ENCODE measurements at places on chromosomes 7 and 10. TPM values are rescaled to one million over a fixed set of nuclear protein-coding genes. Genes with fewer than 3 reads are reported as not detected.

- H3K36me3 ChIP-seq = no peaks in the 10 kb centered on the region
- H3K27ac ChIP-seq = peak overlapping the region; percentile 57
- H3K27me3 ChIP-seq = no peaks in the 10 kb centered on the region
- peaks cover 12% of the 10 kb centered on the region for H3K4me1 ChIP-seq
Observed at GRCh38 chr10:12081879-12082557, 13.3 kb downstream of the DHTKD1 start.

DNA sequence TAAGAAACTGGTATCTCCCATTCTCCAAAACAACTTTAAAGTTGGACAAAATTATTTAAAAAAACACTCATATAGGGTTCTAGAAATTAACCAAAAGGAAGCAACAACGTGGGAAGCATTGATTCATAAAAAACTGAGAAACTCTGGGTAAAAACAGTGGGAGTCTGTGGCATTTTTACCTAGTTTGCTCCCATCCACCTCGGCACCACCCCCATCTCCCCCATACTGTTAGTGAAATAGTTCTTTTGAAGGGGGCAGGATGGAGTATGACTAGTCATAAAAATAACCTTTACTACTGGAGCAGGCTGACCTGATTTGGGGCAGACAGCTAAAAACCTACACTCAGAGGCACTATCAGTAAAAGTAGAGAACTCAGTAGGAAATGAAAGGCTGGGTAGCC lies 123.2 kb downstream of the AVL9 start:
- no peaks in the 10 kb centered on the region for H3K36me3 ChIP-seq
- H3K4me1 ChIP-seq = peaks cover 3% of the 10 kb centered on the region
- H3K4me3 ChIP-seq = no peak overlapping the region
- H3K27ac ChIP-seq = no peak overlapping the region
- no peaks in the 10 kb centered on the region for H3K27me3 ChIP-seq
- DNase-seq = no peak

DNA sequence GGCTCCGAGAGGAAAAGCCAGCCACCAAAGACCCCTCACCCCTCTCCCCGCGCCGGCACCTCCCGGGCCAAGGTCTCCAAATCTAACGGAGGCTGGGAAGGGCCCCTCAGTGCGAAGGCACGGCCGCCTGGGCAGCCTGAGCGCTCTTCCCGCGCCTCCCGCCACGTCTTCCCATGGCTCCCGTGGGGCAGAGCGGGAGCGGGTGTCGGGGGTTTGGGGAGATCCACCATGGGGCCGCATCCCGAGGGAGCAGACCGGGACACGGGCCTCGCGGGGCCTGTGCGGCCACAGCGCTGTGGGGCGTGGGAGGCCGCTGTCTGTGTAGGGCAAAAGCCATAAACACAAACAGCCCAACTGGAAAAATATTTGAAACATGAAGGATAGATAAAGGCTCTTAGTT lies 22.4 kb downstream of the GPER1 start:
- H3K27ac ChIP-seq = no peak overlapping the region
- H3K4me1 ChIP-seq = no peaks in the 10 kb centered on the region
- no peaks in the 10 kb centered on the region for H3K36me3 ChIP-seq
- H3K27me3 ChIP-seq = no peaks in the 10 kb centered on the region

DNA sequence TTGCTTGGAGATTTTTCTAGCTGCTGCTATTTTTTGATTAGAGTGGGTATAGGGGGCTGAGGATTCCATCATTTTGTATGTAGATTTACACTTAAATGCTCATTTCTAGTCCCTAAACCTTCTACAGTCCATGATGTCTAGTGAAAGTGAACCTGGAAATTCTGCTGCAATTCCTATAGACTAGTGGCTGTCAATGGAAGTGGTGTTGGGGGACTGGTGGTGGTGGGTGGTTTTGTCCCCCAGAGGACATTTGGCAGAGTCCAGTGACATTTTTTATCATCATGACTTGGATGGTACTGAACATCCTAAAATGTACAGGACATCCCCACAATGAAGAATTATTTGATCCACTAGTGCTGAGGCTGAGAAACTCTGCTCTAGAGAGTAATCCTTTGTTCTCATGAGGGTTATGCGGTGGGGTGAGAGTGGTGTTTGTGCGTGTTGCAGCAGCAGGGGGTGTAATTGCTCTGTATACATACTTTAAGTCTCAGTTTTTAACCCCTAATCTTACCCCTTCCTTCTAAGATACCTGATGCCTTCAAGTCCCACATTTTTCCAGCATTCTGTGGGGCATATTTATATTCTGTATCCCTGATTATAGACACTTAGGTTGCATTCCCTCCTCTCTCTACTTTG lies 35.0 kb downstream of the KIF11 start:
- no peaks in the 10 kb centered on the region for H3K27me3 ChIP-seq
- H3K4me1 ChIP-seq = no peaks in the 10 kb centered on the region
- no peak overlapping the region for H3K4me3 ChIP-seq

GRCh38 chr10:96313344-96313743 lies 9.1 kb downstream of the DNTT start:
- H3K4me3 ChIP-seq = no peak overlapping the region
- peaks cover 39% of the 10 kb centered on the region for H3K27me3 ChIP-seq

DNA sequence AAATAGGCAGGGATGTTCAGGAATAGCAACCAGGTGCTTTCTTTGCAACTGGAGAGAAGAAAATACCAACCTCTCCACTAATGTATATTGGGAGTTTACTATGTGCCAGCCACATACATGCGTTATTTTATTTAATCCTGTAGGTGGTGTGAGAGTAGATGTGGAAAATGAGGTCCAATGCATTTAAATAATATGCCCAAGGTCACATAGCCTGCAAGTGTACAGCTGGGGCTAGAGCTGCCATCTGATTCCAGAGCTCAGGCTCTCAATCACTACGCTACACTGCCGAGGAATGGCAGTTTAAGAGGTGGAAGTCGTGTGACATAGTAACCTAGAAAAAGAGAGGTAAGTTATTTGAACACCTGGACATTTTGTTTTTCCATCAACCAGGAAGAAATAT lies 277.0 kb downstream of the EXOC4 start:
- no peaks in the 10 kb centered on the region for H3K4me1 ChIP-seq
- H3K36me3 ChIP-seq = no peaks in the 10 kb centered on the region
- H3K4me3 ChIP-seq = no peak overlapping the region
- DNase-seq = no peak
- no peaks in the 10 kb centered on the region for H3K27me3 ChIP-seq
- H3K27ac ChIP-seq = no peak overlapping the region

- no peaks in the 10 kb centered on the region for H3K36me3 ChIP-seq
- DNase-seq = peak; percentile 28
- no peak overlapping the region for H3K27ac ChIP-seq
- H3K4me1 ChIP-seq = no peaks in the 10 kb centered on the region
- H3K27me3 ChIP-seq = no peaks in the 10 kb centered on the region
Observed at GRCh38 chr10:88820748-88821401, 18.3 kb downstream of the LIPM start.

- no peaks in the 10 kb centered on the region for H3K36me3 ChIP-seq
- H3K4me3 ChIP-seq = no peak overlapping the region
- peaks cover 3% of the 10 kb centered on the region for H3K4me1 ChIP-seq
Observed at GRCh38 chr7:80145780-80146422, 11.3 kb downstream of the GNAI1 start.

- no peaks in the 10 kb centered on the region for H3K27me3 ChIP-seq
- H3K36me3 ChIP-seq = no peaks in the 10 kb centered on the region
- no peak overlapping the region for H3K27ac ChIP-seq
- no peak overlapping the region for H3K4me3 ChIP-seq
Observed at GRCh38 chr10:114470956-114471905, 66.9 kb upstream of the AFAP1L2 start.

- no peak for DNase-seq
- no peak overlapping the region for H3K27ac ChIP-seq
Observed at GRCh38 chr7:36509962-36510361, 120.3 kb downstream of the ANLN start.

DNA sequence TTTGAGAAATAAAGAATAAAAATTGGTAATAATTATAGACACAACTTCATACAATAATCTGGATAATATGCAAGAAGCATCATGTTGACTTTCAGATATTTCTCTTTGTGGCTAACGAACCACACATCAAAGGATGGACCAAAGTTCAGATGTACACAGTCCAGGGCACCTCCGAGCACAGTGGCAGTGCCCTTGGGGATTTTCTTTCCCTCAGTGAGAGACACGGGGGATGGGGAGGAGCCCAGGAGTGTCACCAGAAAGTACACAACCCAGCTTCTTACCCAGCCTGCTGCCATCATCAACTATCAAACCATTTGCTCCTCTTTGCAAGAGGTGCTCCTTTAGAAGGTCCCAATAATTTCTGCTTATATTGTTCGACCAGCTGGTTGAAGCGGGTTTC lies 33.2 kb downstream of the RBM28 start:
- no peaks in the 10 kb centered on the region for H3K4me1 ChIP-seq
- H3K4me3 ChIP-seq = no peak overlapping the region
- H3K36me3 ChIP-seq = peaks cover 76% of the 10 kb centered on the region
- no peak overlapping the region for H3K27ac ChIP-seq
- no peak for DNase-seq
- no peaks in the 10 kb centered on the region for H3K27me3 ChIP-seq

- H3K27ac ChIP-seq = no peak overlapping the region
- no peak for DNase-seq
- no peaks in the 10 kb centered on the region for H3K4me1 ChIP-seq
- H3K4me3 ChIP-seq = no peak overlapping the region
- no peaks in the 10 kb centered on the region for H3K36me3 ChIP-seq
Observed at GRCh38 chr7:134757938-134758337, 21.5 kb upstream of the CALD1 start.

GRCh38 chr7:27107391-27108381 lies 5.2 kb upstream of the HOXA2 start:
- no peak overlapping the region for H3K27ac ChIP-seq
- H3K36me3 ChIP-seq = no peaks in the 10 kb centered on the region
- H3K4me1 ChIP-seq = peaks cover 36% of the 10 kb centered on the region
- no peak overlapping the region for H3K4me3 ChIP-seq

DNA sequence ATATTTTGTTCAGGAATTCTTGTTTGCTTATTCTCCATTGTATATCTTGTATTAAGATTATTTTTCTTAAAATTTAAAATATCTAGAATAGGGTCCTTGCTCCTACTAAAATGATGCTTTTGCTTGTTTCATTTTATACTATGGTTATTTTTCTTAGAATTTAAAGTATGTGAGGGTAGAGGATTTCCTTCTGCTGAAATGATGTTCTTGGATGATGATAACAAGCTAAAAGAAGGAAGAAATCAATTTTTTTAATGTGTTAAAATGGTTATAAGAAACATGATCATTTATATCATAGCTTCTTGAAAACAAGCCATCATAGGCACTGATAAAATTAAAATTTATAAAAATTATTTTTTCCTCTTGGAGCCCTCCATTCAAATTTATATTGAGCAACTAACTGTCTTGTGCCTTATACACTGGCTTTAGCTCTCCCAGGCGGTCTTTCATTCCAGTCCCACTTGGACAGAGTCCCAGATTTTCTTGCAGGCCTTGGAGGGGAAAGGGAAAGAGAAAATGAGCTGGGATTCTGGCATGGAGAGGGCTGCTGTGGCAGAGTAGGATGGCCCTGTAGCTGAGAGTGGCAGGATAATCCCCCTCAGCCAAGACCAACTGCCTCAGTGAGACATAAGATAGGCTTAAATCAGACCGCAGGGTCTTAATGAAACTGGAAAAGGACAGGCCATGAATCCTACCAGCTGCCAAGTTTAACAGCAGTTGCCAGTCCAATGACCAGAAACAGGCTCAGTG lies 60.2 kb downstream of the DNAJB9 start:
- no peaks in the 10 kb centered on the region for H3K36me3 ChIP-seq
- H3K27ac ChIP-seq = no peak overlapping the region
- DNase-seq = no peak
- H3K4me1 ChIP-seq = no peaks in the 10 kb centered on the region
- 0 out of 2 replicates have a peak, but pooled peaks cover 8% of the 10 kb centered on the region for H3K27me3 ChIP-seq

DNA sequence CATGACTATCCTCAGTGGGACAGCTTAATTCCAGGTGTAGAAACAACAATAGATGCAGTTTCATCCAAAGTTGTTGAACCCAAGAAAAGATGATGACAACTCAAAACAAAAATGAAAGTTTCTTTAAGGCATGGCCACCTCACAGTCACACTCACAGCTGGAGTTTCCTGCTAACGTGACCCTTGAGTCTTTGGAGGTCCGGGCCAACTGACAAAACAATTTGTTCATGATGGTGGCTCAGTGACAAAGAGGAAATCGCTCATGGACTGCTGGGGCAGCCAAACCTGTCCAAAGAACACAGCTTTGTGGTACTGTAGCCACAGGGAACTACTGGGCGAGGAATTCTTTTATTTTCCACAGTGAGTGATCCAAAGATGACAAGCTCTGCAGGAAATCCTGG lies 96.0 kb upstream of the JCAD start:
- no peaks in the 10 kb centered on the region for H3K36me3 ChIP-seq
- no peak overlapping the region for H3K4me3 ChIP-seq
- no peak overlapping the region for H3K27ac ChIP-seq

DNA sequence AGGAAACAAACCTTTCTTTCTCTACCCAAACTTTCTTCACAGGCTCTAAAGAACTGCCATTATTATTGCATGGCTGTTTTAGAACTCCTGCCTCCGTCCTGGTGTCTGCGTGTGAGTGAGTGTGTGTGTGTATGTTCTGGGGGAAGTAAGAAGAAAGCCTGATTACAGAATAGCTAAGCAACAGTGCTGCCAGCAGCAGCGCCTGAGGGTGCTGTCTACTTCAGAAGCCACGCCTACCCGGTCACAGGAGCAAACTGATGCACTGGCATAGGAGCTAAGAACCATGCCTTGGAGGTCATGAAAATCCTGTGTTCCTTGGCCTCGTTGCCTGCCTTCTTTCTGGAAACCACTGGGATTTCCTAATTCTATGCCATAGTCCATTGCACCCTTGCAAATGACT lies 25.2 kb downstream of the LIPK start:
- no peaks in the 10 kb centered on the region for H3K4me1 ChIP-seq
- H3K27ac ChIP-seq = no peak overlapping the region
- no peak overlapping the region for H3K4me3 ChIP-seq
- no peaks in the 10 kb centered on the region for H3K27me3 ChIP-seq
- DNase-seq = no peak

- peak overlapping the region; percentile 72 for H3K27ac ChIP-seq
- H3K4me3 ChIP-seq = no peak overlapping the region
- no peaks in the 10 kb centered on the region for H3K27me3 ChIP-seq
- peaks cover 56% of the 10 kb centered on the region for H3K4me1 ChIP-seq
- H3K36me3 ChIP-seq = 0 out of 2 replicates have a peak, but pooled peaks cover 3% of the 10 kb centered on the region
- peak; percentile 88 for DNase-seq
Observed at GRCh38 chr7:151597541-151598444, 78.1 kb upstream of the RHEB start.

JAKMIP3 gene
- total RNA-seq = 0.92 TPM

CALHM2 gene
- 1.3 TPM for total RNA-seq

GCK gene
- not detected for total RNA-seq

NUTM2D gene
- total RNA-seq = not detected

PRRT4 gene
- total RNA-seq = 0.69 TPM

HILPDA gene
- total RNA-seq = 29.1 TPM

ASB10 gene
- total RNA-seq = not detected

SPDYE18 gene
- total RNA-seq = not detected

ITPRID1 gene
- total RNA-seq = not detected

CYP2E1 gene
- 3.3 TPM for total RNA-seq

SERPINE1 gene
- total RNA-seq = 46.1 TPM

HOXA11 gene
- total RNA-seq = 26.6 TPM
